ENCODE measurements at places on chromosomes 12 and 14.

- DNase-seq = no peak
- no peaks in the 10 kb centered on the region for H3K36me3 ChIP-seq
- H3K27me3 ChIP-seq = no peaks in the 10 kb centered on the region
- H3K4me1 ChIP-seq = no peaks in the 10 kb centered on the region
- H3K27ac ChIP-seq = no peak overlapping the region
These were observed 51.1 kb downstream of the RAB35 start for GRCh38 chr12:120065472-120065871.

GRCh38 chr12:27220055-27220987, 23.8 kb upstream of the STK38L start:
- no peak for DNase-seq
- H3K27ac ChIP-seq = no peak overlapping the region
- no peaks in the 10 kb centered on the region for H3K36me3 ChIP-seq
- H3K27me3 ChIP-seq = no peaks in the 10 kb centered on the region
- no peaks in the 10 kb centered on the region for H3K4me1 ChIP-seq

GRCh38 chr12:129466499-129466898, 437.3 kb downstream of the TMEM132D start:
- H3K4me1 ChIP-seq = no peaks in the 10 kb centered on the region
- H3K36me3 ChIP-seq = no peaks in the 10 kb centered on the region
- DNase-seq = no peak
- H3K4me3 ChIP-seq = no peak overlapping the region
- no peak overlapping the region for H3K27ac ChIP-seq

DNA sequence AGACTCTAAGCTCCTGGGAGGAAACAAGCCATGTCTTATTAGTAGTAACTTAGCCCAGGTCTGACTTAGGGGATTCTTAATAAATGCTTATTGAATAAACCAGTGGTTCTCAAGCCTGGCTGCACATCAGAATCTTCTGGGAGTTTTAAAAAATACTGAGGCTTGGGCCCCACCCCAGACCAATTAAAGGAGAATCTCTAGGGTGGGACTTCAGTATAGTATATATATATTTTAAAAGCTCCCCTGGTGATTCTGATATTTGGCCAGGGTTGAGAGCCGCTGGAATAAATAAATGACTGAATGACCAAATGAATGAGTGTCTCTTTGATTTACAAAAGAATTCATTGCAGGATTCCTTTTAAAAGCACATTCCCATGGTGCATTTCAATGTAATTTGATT, 151.5 kb upstream of the GSC start:
- DNase-seq = no peak
- H3K4me1 ChIP-seq = no peaks in the 10 kb centered on the region
- H3K27me3 ChIP-seq = peaks cover 9% of the 10 kb centered on the region
- no peak overlapping the region for H3K27ac ChIP-seq
- H3K36me3 ChIP-seq = no peaks in the 10 kb centered on the region

DNA sequence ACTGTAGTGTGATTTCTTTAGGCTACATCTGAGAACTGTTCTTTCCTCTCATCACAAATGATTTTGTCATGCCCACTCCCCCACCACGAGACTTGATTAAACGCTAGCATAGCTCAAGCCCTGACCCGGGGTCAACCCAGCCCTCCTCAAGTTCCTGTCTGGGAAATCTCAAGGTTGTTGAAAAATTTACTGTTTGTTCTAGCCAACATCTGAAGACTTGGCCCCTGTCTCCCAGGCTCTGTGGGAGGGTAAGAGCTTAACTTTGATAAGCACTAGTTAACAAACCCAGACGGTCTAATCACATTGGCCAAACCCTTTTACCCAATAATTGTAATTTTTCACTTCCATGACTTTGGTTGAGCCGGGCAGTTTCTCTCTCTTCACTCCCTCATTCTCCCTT, 86.2 kb upstream of the AMIGO2 start:
- no peak overlapping the region for H3K27ac ChIP-seq
- H3K4me3 ChIP-seq = no peak overlapping the region
- DNase-seq = no peak
- peaks cover 5% of the 10 kb centered on the region for H3K36me3 ChIP-seq

DNA sequence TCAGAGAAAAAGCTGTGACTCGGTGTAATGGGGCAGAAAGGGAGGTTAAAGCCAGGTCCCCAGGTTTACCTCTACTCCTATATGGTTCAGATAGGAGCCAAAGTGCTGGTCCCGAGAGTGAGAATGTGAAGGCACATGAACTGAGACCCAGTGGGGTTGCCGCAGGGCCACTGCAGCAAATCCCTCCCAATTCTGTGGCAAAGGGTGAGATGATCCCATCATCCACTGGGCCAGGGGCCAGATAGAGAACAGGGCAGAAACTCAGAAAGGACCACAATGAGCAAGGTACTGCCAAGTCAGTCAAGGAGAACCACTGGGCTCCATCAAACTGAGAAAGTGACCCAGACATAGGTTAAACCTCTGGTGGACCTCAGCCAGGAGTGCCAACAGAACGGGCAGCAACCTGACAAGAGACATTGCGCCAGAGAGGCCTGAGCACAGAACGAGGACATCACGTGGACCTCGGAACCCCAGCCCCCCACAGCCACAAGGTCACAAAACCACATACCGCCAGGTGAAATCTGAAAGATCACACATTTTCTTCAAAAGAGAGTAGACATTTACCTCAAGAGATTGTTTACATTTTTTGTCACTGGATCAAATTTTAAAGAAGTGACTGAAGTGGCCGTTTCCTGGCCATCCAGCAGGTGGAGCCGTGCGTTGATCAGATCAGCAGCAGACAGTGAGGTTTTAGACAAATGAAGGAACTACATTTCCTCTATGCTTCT, 20.5 kb upstream of the ITPR2 start:
- H3K36me3 ChIP-seq = no peaks in the 10 kb centered on the region
- H3K27ac ChIP-seq = no peak overlapping the region
- H3K4me1 ChIP-seq = peaks cover 3% of the 10 kb centered on the region
- DNase-seq = peak; percentile 83
- H3K27me3 ChIP-seq = no peaks in the 10 kb centered on the region

GRCh38 chr12:46005151-46005797, 14.9 kb upstream of the SCAF11 start:
- H3K27me3 ChIP-seq = no peaks in the 10 kb centered on the region
- no peaks in the 10 kb centered on the region for H3K36me3 ChIP-seq
- peak; percentile 34 for DNase-seq
- H3K4me1 ChIP-seq = no peaks in the 10 kb centered on the region

DNA sequence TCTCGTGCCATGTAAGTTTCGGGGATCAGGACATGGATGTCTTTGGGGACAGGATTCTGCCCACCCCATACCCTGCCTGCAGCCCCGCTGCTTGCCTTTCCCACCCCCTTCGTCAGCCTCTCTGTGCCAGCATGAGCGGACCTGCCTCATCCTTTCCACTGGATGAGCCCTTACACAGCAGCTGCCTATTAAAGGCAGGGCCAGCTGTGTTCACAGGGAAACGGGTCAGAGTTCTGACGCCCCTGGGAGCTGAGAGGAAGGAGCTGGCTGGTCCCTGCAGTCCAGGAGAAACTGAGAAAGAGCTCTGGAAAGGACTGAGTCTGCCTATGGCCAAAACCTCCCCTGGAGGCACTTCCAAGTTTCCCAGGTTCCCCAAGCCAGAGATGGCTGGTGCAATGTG, 83.5 kb upstream of the NCOR2 start:
- DNase-seq = no peak
- no peak overlapping the region for H3K27ac ChIP-seq
- no peaks in the 10 kb centered on the region for H3K36me3 ChIP-seq
- H3K4me1 ChIP-seq = no peaks in the 10 kb centered on the region

- H3K27ac ChIP-seq = no peak overlapping the region
- no peaks in the 10 kb centered on the region for H3K4me1 ChIP-seq
- H3K27me3 ChIP-seq = 0 out of 2 replicates have a peak, but pooled peaks cover 5% of the 10 kb centered on the region
- no peak overlapping the region for H3K4me3 ChIP-seq
- H3K36me3 ChIP-seq = no peaks in the 10 kb centered on the region
- peak; percentile 40 for DNase-seq
These were observed 94.1 kb downstream of the PHETA1 start for GRCh38 chr12:111274777-111275176.

DNA sequence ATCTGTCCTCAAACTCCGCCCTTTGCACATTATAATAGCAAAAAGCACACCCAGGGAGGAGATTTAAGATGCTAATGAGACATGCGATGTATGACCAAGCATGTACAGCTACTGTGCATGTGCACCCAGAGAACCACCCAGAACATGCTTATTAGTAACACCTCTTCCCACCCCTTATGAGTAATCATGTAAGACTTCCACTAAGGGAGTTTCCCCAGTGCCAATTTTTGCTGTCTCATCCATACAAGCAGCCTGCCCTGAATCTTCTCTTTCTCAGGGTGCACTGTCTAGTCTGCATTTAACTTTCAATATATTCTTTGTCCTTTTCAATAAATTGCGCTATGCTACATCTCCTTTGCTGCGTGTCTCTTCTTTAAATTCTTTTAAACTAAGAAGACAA, 830.0 kb upstream of the NOVA1 start:
- no peaks in the 10 kb centered on the region for H3K27me3 ChIP-seq
- peak overlapping the region; percentile 48 for H3K27ac ChIP-seq
- peak; percentile 64 for DNase-seq
- H3K4me3 ChIP-seq = no peak overlapping the region
- H3K4me1 ChIP-seq = peaks cover 6% of the 10 kb centered on the region

GRCh38 chr12:84497819-84498218, 414.8 kb downstream of the SLC6A15 start:
- no peaks in the 10 kb centered on the region for H3K36me3 ChIP-seq
- no peak overlapping the region for H3K27ac ChIP-seq
- H3K27me3 ChIP-seq = no peaks in the 10 kb centered on the region
- H3K4me3 ChIP-seq = no peak overlapping the region
- DNase-seq = peak; percentile 25

- H3K27ac ChIP-seq = peak overlapping the region; percentile 56
- H3K4me1 ChIP-seq = peaks cover 14% of the 10 kb centered on the region
- no peak overlapping the region for H3K4me3 ChIP-seq
- peak; percentile 70 for DNase-seq
These were observed 78.3 kb upstream of the PSMA6 start for GRCh38 chr14:35213869-35214387.

GRCh38 chr12:52198454-52199215, 6.8 kb upstream of the KRT80 start:
- no peaks in the 10 kb centered on the region for H3K27me3 ChIP-seq
- H3K4me1 ChIP-seq = peaks cover 45% of the 10 kb centered on the region
- DNase-seq = no peak
- H3K36me3 ChIP-seq = no peaks in the 10 kb centered on the region
- H3K4me3 ChIP-seq = no peak overlapping the region
- H3K27ac ChIP-seq = no peak overlapping the region

GRCh38 chr12:119122047-119122446, 56.7 kb upstream of the HSPB8 start:
- peaks cover 51% of the 10 kb centered on the region for H3K27me3 ChIP-seq
- no peak overlapping the region for H3K27ac ChIP-seq

DNA sequence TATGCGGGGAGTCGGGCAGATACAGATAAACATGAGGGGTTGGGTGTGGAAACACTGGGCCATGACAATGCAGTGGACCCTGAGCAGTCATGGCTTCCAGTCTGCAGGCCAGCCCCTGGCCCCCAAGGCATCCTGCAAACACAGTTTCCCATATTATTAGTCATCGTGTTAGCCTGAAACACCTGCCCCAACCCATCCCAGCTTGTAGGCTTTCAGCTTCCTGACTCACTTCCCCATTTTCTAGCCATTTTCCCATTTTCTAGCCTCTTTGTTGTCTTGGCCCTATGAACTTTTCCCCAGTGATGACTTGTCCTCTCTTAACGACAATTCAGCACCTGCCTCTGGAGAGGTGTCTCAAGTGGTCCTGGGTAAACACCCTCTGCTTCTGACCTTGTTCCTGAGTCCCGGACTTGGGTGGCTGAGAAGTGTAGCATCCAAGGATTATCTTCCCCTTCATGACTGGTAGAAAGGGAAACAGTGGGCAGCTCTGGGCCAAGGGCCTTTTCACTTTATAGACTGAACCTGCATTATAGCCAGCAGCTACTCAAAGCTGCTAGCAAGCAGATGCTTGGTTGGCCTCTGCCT, 4.3 kb upstream of the PGF start:
- H3K4me1 ChIP-seq = peaks cover 11% of the 10 kb centered on the region
- H3K4me3 ChIP-seq = no peak overlapping the region
- DNase-seq = peak; percentile 55
- H3K27ac ChIP-seq = no peak overlapping the region
- H3K27me3 ChIP-seq = no peaks in the 10 kb centered on the region

DNA sequence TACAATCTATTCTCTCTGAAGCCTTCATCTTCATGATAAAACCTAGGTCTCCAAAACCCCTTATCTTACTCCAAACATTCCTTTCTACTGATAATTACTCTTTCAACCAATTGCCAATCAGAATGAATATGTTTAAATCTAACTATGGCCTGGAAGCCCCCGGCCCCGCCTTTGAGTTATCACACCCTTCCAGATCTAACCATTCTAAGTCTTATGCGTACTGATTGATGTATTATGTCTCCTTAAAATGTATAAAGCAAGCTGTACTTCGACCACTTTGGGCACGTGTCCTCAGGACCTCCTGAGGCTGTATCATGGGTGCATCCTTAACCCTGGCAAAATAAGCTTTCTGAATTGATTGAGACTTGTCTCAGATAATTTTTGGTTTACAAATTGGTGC, 14.4 kb downstream of the PABPN1 start:
- H3K27me3 ChIP-seq = no peaks in the 10 kb centered on the region
- no peak overlapping the region for H3K27ac ChIP-seq
- H3K4me1 ChIP-seq = no peaks in the 10 kb centered on the region
- DNase-seq = no peak
- no peaks in the 10 kb centered on the region for H3K36me3 ChIP-seq

GRCh38 chr12:34392741-34393085, 370.4 kb downstream of the ALG10 start:
- no peak overlapping the region for H3K4me3 ChIP-seq
- no peaks in the 10 kb centered on the region for H3K36me3 ChIP-seq
- no peaks in the 10 kb centered on the region for H3K4me1 ChIP-seq
- H3K27ac ChIP-seq = no peak overlapping the region

- H3K27me3 ChIP-seq = no peaks in the 10 kb centered on the region
- H3K36me3 ChIP-seq = no peaks in the 10 kb centered on the region
- no peak overlapping the region for H3K27ac ChIP-seq
- H3K4me1 ChIP-seq = peaks cover 12% of the 10 kb centered on the region
- DNase-seq = no peak
These were observed 9.4 kb upstream of the YBX3 start for GRCh38 chr12:10732549-10732948.

DNA sequence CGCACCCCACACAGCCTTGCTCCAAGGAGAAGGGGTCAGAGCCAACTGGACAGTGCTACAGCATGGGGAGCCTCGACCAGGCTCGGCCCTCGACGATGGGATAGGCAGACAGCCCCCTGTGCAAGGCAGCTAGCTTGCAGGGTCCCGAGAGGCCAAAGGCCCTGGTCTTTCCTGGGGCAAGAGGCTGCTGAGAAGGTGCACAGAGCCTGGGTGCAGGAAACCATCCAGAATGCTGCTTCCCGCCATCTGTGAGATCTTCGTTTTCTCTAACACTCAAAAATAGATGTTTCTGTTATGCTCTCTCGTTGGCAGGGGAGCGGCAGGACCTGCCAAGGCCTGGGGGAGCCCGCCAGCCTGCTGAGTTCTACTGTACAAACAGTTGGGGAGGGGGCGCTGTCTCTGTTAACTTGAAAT, 168.0 kb upstream of the RTL1 start:
- peaks cover 25% of the 10 kb centered on the region for H3K4me1 ChIP-seq
- no peaks in the 10 kb centered on the region for H3K36me3 ChIP-seq
- H3K27ac ChIP-seq = no peak overlapping the region

Data from PC-3 (cell line).